Activated naive CD4-positive, alpha-beta T cell treated with anti-CD3 and anti-CD28 coated beads, Interleukin-2, amount 50 U/mL, for 16 hours (primary cell): ENCODE measurements at places on chromosomes 2 and 18.

DNA sequence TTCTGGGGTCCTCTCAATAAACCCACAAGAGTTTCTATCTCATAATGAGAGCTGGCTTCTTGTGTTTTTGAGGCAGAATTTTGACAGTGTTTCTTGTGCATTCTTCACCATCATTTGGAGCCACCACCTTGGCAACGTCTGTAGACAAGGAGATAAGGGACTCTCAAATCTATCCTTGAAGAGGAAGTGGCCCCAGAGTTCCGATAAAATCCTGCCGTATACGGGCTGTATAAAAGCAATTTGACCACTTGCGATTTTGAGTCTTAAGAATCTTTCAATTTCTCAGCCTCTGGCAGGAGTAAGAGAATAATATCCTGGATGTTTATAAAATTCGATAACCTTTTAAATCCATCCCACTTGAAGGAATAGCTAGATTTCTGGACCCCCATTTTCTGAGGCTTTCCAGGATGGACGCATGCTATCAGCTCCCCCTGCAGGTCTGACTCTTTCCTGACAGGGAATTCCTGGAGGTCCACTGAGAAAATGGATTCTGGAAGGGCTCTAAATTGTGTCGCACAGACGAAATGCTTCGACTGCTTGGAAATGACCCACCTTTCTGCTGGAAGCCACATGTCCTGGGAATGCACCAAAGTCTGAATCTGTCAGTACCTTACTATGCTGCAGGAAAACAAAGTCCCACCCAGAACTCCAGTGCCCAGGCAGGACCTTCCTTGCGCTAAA lies 54.1 kb downstream of the E2F6 start:
- DNase-seq, result no peak

- no peak for DNase-seq
Observed at GRCh38 chr2:237533668-237534161, 32.7 kb upstream of the PRLH start.

GRCh38 chr18:67730886-67731285 lies 214.4 kb upstream of the DSEL start:
- no peak for DNase-seq

DNA sequence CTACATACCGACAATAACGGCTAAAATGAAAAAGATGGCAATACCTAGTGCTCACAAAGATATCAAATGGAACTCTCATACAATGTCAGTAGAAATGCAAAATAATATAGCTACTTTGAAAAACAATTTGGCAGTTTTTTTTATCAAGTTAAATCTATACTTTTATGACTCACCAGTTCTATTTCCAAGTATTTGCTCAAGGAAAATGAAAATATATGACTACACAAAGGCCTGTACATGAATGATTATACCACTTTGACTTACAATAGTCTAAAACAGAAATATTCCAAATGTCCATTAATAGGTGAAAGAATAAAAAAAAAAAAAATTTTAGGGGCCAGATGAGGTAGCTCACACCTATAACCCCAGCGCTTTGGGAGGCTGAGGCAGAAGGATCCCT lies 219.8 kb downstream of the ZRANB3 start:
- no peak for DNase-seq

DNA sequence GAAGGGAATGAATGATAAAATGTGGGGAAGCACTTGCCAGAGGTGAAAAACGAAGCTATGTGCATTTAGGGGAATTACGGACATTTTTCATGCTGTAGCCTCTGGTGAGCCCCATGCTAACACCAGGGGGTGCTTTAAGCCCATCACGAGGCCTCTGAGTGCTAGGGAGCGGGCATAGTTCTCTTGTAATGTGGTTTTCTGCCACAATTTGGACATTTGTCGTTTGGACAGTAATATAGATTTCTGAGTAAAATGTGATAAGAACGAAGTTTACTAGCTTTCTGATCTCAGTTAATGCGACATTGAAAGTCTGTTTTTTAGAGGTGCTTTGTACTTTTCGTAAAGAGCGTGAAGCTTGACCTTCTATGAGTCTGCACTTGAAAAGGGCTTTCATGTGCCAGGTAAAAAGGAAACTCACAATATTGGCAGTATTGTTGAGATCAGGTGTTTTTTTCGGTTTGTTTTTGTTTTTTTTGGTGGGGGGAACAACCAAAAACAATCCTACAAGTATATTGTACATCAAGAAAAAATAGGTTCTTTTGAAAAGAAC lies 50.6 kb downstream of the TRAF3IP1 start:
- DNase-seq, result peak; percentile 50

DNA sequence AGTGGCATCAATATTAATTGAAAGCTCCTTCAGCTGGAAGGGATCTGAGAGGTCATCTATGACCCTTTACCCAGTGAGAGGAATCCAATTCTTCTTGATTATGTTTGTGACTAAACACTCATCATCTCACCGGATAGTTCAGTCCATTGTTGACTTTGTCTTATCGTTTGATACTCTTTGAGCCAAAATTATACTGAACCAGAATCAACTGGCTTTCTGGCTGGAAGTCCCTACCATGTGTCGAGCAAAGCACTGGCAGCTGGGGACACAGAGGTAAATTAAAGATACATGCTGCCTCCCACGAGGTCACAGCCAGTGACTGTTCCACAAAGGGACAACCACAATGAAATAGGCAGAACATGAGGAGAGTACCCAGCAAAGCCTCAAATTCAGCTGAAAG lies 91.4 kb upstream of the FHL2 start:
- no peak for DNase-seq

DNA sequence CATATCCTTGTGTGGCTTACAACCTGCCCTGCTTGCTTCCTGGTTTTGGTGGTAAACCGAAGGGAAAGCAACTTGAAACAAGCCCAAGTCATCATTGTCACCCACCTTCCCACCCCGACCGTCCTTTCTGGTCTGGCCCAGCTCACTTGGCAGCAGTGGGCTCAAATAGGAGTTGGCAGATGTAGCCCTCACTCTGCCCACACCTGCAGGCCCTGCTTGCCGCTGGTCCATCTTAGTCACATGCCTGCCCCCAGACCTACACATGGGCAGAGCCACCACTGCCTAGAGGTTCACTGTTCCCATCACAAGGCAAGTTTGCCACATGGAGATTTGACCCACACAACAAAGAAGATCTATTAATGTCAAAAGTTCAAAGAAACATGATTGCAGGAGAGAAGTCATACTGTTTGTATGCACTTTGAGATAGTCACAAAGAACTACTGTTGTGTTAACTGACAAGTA lies 9.3 kb downstream of the EIPR1 start:
- no peak for DNase-seq

- DNase-seq, result no peak
Observed at GRCh38 chr2:181892799-181893435, 1.4 kb downstream of the ITPRID2 start.

- DNase-seq, result no peak
Observed at GRCh38 chr2:120476141-120476540, 130.2 kb downstream of the INHBB start.

GRCh38 chr2:230714136-230714480 lies 1.5 kb downstream of the CAB39 start:
- DNase-seq, result peak; percentile 41

- no peak for DNase-seq
Observed at GRCh38 chr2:43114210-43114609, 112.2 kb downstream of the ZFP36L2 start.

GRCh38 chr18:47953471-47953931 lies 23.0 kb upstream of the SMAD2 start:
- DNase-seq, result no peak

DNA sequence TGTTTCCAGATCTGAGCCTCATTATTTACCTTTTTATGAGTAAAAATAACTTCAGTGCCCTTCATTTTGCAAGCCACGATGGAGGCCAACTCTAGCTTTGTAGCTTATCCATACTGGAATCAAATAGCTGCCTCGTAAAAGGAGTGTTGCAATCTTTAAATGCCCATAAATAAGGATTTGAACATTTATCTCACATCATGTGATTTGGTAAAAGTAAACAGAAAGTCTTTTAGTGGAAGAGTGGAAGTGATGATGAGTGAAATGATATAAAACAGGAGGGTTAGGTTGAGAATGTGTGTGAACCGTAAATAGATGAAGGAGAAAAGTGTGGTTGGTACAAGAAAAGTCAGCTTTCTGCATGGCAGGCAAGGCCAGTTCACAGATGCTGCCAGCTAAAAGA lies 348.9 kb downstream of the OSR1 start:
- DNase-seq, result no peak

GRCh38 chr2:214232271-214232670 lies 178.6 kb upstream of the VWC2L start:
- DNase-seq, result no peak

DNA sequence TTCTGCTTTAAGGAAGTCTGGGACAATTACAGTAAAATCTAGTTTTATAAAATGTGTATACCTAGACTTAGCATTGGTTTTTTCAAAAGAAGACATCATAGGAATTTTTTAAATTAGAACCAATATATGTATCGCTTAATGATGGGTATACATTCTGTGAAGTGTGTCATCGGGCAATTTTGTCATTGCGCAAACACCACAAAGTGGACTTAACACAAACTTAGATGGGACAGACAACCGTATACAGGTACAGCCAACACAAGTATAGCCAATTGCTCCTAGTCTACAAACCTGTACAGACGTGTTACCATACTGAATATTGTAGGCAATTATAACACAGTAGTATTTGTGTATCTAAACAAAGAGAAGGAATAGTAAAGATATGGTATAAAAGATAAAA lies 12.7 kb downstream of the MYO1B start:
- no peak for DNase-seq
